ENCODE measurements at places on chromosomes 11 and 22. TPM values are rescaled to one million over a fixed set of nuclear protein-coding genes. Genes with fewer than 3 reads are reported as not detected.

GRCh38 chr11:119019996-119020395 is 1.4 kb downstream of the TRAPPC4 start:
- no peak for DNase-seq

GRCh38 chr11:2077061-2077802 is 62.0 kb downstream of the IGF2 start:
- peak; percentile 9 for DNase-seq

DNA sequence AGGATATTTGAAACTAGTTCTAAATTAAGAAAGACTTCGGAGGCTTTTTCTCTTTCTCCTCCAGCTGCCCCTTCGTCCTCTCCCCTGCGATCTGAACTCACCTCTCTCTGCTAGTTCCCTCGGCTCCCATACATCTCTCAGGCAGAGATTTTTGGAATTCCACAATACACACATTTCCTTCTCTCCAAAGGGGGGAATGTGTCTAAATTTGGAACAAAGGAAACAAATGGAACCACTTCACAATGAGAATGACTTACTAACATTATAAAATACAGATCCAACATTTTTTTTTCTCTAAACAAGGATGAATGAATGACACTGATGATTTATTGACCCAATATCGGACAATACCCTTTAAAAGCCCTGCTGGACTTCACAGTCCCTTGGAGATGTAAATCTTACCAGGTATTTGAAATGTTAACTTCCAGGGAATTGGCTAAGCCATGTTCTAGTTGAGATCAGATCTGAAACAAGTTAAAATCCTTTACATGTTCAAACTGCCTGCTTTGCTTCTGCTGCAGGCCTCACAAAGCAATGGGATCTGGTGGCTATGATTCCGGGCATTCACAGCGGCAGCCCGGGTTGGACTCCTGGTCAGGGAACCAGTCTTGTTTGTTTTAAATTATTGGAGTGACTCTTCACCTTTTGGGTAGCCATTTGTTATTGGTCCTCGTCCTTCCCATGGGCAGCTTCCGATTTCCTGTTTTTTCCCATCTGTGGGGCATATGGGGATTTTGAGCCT is 20.5 kb upstream of the GSTP1 start:
- no peak for DNase-seq

DNA sequence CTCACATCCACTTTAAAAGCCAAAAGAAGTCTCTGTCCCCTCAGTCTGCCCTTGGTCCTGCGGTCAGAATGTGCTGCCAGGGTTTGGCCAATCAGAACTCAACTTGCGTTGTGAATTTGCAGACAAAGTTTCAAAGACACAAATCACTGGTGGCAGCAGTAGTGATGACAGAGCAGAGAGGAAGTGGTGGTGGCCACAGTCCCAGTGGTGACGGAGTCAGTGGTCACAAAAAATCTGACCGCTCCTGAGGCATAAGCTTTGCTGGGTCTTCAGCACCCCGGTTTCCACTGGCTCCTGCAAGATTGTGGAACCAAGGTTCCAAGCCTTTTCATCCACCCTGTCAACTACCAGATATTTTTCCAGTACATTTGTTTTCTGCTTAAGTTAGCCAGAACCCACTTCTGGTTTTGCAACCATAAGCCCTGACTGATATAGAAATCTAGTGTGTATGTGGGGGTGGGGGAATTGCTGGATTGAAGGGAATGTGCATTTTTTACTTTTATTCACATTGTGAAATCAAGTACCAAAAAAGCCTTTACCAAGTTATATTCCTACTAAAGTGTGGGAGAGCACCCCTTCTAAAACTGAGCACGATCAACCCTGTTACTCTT is 112.3 kb downstream of the TMPRSS5 start:
- no peak for DNase-seq

- DNase-seq: no peak
Observed at GRCh38 chr11:65260302-65260701, 1.5 kb upstream of the POLA2 start.

GRCh38 chr11:88104408-88104807 is 70.8 kb downstream of the RAB38 start:
- DNase-seq: no peak

GRCh38 chr11:2218031-2218633 is 46.5 kb upstream of the TH start:
- DNase-seq: no peak

DNA sequence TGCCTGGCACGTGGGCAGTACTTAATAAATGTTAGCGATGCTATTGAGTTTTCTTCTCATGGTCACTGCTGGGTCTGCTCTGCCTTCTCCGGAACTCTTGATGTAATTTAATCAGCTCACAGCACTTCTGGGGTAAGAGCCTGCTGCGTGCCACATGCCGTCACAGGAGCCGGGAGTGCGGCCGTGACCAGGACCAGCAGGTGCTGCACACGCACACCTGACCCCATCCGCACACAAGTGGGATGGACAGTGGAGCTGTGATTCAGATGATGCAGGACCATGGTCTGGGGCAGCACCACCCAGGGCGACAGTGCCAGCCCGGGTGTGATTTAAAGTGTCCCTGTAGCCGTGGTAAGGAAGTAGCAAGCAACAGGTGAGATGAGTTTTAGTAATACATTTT is 61.2 kb downstream of the TBC1D22A start:
- DNase-seq: no peak

- DNase-seq: no peak
Observed at GRCh38 chr22:22156348-22156715, 88.3 kb upstream of the VPREB1 start.

- DNase-seq: no peak
Observed at GRCh38 chr22:45090497-45090910, 73.2 kb upstream of the NUP50 start.

- peak; percentile 14 for DNase-seq
Observed at GRCh38 chr11:71342951-71343827, 90.8 kb upstream of the SHANK2 start.

GRCh38 chr11:11916981-11917399 is 75.2 kb downstream of the USP47 start:
- no peak for DNase-seq

GRCh38 chr11:19817265-19817851 is 104.7 kb downstream of the NAV2 start:
- no peak for DNase-seq

DNA sequence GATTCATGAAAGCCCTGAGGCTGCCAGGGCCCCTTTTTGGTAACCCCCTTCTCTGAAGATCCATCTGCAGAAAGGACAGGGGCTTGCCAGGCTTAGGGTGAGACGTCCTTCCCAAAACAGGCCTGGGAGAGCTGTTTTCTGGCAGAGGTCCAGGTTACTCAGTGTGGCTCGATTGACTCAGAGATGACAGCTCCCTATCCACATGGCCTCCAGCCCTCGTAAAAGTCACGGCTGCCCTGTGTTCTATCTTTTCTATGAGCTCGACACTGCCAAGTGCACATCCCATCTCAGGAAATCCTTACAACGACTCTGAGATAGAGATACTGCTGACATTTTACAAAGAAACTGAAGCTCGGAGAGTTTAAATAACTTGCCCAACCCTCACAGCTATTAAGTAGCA is 20.4 kb downstream of the ADAMTS8 start:
- no peak for DNase-seq

- DNase-seq: no peak
Observed at GRCh38 chr11:15204711-15205110, 90.0 kb downstream of the INSC start.

SSTR3 gene
- total RNA-seq: 0.06 TPM

OR4D11 gene
- not detected for total RNA-seq

POTEH gene
- not detected for total RNA-seq

UPB1 gene
- 0.83 TPM for total RNA-seq

KREMEN1 gene
- total RNA-seq: 7.3 TPM

XKR3 gene
- not detected for total RNA-seq

ATP6V1E1 gene
- 114 TPM for total RNA-seq

SEZ6L gene
- total RNA-seq: 0.89 TPM

All from mucosa of gallbladder (tissue), 1 donor.